ENCODE measurements at places on chromosomes 1 and 21.

GRCh38 chr1:223429313-223429731 lies 36.1 kb downstream of the CCDC185 start:
- no peak overlapping the region for H3K4me3 ChIP-seq
- H3K36me3 ChIP-seq: no peaks in the 10 kb centered on the region
- no peaks in the 10 kb centered on the region for H3K27me3 ChIP-seq
- peak; percentile 39 for DNase-seq
- peaks cover 36% of the 10 kb centered on the region for H3K4me1 ChIP-seq

DNA sequence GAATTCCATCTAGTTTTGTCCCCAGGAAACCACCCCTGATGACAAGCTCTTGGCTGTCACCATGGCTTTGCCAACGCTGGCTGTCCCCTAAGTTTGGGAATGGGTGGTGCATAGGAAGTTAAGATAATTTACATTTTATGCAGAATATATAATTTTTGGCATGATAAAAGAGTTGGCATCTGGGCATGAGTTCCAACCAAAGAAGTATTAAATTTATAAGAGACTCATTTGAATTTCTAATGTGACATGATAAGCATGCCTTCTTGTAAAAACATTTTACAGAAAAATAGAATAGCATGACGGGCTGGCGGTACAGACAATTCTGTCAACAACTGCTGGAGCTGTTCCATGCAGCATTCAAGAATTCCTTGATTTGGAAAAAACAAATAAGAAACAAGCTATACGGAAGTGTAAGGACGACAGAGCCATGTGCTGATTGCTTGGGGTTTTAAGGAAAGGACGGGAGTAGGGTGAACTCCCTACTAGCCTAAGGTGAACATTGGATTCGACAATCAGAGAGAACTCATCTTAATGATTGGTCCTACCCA lies 106.8 kb upstream of the C1orf21 start:
- peaks cover 13% of the 10 kb centered on the region for H3K4me1 ChIP-seq
- H3K36me3 ChIP-seq: no peaks in the 10 kb centered on the region
- H3K4me3 ChIP-seq: no peak overlapping the region
- DNase-seq: no peak

GRCh38 chr1:226973371-226973897 lies 33.3 kb downstream of the COQ8A start:
- H3K4me1 ChIP-seq: peaks cover 28% of the 10 kb centered on the region
- peak overlapping the region; percentile 22 for H3K4me3 ChIP-seq
- DNase-seq: no peak
- peak overlapping the region; percentile 91 for H3K27ac ChIP-seq

GRCh38 chr1:20602851-20603450 lies 14.1 kb downstream of the CDA start:
- DNase-seq: no peak
- no peak overlapping the region for H3K27ac ChIP-seq
- H3K4me3 ChIP-seq: no peak overlapping the region
- H3K36me3 ChIP-seq: no peaks in the 10 kb centered on the region
- no peaks in the 10 kb centered on the region for H3K4me1 ChIP-seq
- no peaks in the 10 kb centered on the region for H3K27me3 ChIP-seq

DNA sequence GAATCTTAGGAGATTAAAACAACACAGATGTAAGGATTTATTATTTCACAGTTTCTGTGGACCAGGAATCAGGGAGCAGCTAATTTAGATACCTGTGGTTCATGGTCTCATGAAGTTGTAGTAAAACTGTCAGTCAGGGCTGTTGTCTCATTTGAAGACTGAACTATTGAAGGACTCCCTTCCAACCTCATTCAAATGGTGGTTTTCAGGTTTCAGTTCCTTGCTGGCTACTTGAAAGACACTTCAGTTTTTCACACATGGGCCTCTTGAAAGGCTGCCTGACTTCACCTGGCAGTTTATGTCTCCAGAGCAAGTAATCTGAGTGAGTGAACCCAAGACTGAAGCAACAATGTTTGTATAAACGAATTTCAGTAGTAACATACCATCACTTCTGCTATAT lies 915.9 kb downstream of the PLA2G4A start:
- no peak overlapping the region for H3K27ac ChIP-seq
- no peak for DNase-seq

GRCh38 chr21:29297483-29298347 lies 1.0 kb upstream of the BACH1 start:
- no peaks in the 10 kb centered on the region for H3K27me3 ChIP-seq
- H3K4me3 ChIP-seq: peak overlapping the region; percentile 75
- no peaks in the 10 kb centered on the region for H3K36me3 ChIP-seq

DNA sequence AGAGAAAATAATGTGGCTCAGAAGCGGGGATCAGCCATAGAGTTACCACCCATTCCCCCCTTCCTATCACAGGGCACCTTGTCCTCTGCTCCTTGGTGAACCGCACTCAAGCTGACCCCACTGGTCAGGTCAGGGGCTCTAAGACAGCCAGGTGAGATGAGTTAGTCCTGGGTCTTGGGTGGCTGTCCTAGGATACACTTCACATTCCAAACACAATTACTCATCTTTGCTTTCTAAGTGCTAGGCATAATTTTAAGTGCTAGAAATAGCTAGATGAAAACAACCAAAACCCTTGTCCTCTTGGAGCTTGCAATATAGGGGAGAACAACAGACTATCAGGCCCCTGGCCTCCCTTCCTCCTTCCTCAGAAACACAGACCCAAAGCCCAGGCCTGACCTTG lies 7.8 kb upstream of the MUTYH start:
- peaks cover 21% of the 10 kb centered on the region for H3K4me1 ChIP-seq
- H3K27ac ChIP-seq: peak overlapping the region; percentile 24
- H3K4me3 ChIP-seq: no peak overlapping the region
- DNase-seq: no peak
- H3K36me3 ChIP-seq: peaks cover 11% of the 10 kb centered on the region

DNA sequence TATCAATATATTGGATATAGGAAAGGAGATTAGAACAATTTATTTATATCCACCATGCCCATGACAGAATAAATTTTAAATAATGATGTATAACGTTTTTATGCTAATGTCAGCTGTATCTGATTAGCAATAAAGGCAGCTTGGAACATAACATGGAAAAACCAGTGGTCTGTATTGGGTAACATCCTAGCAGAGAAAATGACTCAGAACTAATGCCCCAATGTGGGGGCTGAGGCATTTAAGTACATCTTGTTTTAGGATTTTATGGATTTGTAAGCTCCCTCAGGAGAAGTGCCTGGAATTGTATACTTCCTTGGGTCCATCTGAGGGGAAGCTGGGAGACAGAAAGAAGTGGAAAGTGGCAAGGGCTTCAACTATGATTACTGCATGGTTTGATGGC lies 82.3 kb downstream of the HMCN1 start:
- H3K27ac ChIP-seq: peak overlapping the region; percentile 9
- peaks cover 2% of the 10 kb centered on the region for H3K4me1 ChIP-seq
- no peak overlapping the region for H3K4me3 ChIP-seq
- no peaks in the 10 kb centered on the region for H3K27me3 ChIP-seq
- H3K36me3 ChIP-seq: no peaks in the 10 kb centered on the region

- H3K4me3 ChIP-seq: no peak overlapping the region
- H3K27me3 ChIP-seq: no peaks in the 10 kb centered on the region
- H3K4me1 ChIP-seq: no peaks in the 10 kb centered on the region
- no peak overlapping the region for H3K27ac ChIP-seq
Measured at GRCh38 chr1:81029266-81029665, 771.5 kb upstream of the ADGRL2 start.

- H3K27me3 ChIP-seq: no peaks in the 10 kb centered on the region
- H3K36me3 ChIP-seq: no peaks in the 10 kb centered on the region
- H3K4me3 ChIP-seq: no peak overlapping the region
Measured at GRCh38 chr21:34187935-34188334, 114.6 kb downstream of the MRPS6 start.

- no peak overlapping the region for H3K4me3 ChIP-seq
- no peaks in the 10 kb centered on the region for H3K27me3 ChIP-seq
- peaks cover 3% of the 10 kb centered on the region for H3K4me1 ChIP-seq
- no peaks in the 10 kb centered on the region for H3K36me3 ChIP-seq
Measured at GRCh38 chr1:2385606-2386280, 5.6 kb downstream of the MORN1 start.

GRCh38 chr1:180178511-180179161 lies 24.0 kb downstream of the QSOX1 start:
- H3K4me3 ChIP-seq: no peak overlapping the region
- no peak overlapping the region for H3K27ac ChIP-seq
- H3K27me3 ChIP-seq: no peaks in the 10 kb centered on the region
- no peaks in the 10 kb centered on the region for H3K36me3 ChIP-seq
- H3K4me1 ChIP-seq: peaks cover 8% of the 10 kb centered on the region
- no peak for DNase-seq

GRCh38 chr1:195243492-195243891 lies 1364.7 kb downstream of the KCNT2 start:
- H3K36me3 ChIP-seq: no peaks in the 10 kb centered on the region
- no peaks in the 10 kb centered on the region for H3K27me3 ChIP-seq
- H3K27ac ChIP-seq: no peak overlapping the region

DNA sequence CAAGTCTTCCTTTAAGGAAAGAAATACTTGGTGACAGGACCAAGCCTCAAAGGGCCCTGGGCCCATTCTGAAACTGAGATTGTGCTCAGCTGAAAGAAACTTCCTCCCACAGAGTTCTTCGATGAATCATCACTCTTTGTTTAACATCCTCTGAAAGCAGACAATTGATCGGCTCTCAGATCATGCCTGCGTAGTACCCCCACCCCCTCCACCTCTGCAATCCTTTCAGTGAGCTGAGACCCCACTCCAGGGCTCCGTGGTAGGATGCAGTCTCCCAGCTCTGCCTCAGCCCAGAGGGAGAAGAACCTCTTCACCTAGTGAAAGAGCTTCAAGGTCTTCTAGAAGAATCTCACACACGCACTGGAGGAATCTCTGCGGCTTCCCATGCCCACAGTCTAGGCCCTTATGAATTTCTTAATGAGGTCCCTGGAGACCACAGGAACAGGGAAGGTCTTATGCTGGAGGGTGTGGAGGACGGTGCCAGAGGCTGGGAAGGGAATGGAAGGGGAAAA lies 104.9 kb upstream of the SOD1 start:
- DNase-seq: no peak
- H3K36me3 ChIP-seq: no peaks in the 10 kb centered on the region
- no peak overlapping the region for H3K4me3 ChIP-seq
- no peak overlapping the region for H3K27ac ChIP-seq
- peaks cover 21% of the 10 kb centered on the region for H3K4me1 ChIP-seq

- no peaks in the 10 kb centered on the region for H3K4me1 ChIP-seq
- H3K27me3 ChIP-seq: no peaks in the 10 kb centered on the region
- DNase-seq: no peak
- H3K27ac ChIP-seq: no peak overlapping the region
- H3K36me3 ChIP-seq: no peaks in the 10 kb centered on the region
- no peak overlapping the region for H3K4me3 ChIP-seq
Measured at GRCh38 chr1:95048317-95048716, 24.4 kb downstream of the ALG14 start.

DNA sequence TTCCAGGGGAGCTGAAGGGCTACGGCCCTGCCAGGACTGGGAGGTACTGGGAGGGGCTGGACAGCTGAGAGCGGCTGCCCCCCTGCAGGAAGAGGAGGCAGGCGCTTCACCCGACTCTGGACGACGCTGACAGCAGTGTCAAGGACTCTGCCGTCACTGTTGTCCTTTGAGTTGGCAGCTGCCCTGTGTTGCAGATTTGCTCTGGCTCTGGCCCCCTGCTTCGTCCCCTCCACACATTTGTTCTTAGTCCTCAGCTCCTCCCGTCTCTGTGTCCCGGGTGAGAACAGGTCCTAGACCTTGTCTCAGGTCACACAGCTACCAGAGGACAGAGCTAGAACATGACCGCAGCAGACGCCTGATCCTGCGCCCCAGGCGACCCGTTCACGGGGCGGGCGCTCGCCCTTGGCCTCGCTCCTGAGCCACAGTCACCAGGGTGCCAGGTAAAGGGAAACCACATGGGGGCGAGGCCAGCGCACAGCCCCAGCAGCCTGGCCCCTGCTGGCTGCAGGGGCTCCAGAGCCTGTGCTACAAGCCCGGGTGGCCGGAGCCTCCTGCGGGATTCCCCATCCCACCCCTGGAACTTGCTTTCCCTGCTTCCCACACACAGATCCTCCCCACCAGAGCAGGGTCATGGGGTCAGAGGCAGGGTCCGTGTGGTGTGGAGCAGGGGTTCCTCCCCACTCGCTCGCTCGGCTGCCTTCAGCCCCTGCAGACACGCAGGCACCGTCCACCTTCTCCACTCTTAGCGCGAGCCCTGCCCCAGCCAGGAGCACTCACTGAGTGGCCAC lies 10.7 kb upstream of the NPHP4 start:
- no peak overlapping the region for H3K4me3 ChIP-seq
- no peak overlapping the region for H3K27ac ChIP-seq
- H3K27me3 ChIP-seq: no peaks in the 10 kb centered on the region
- DNase-seq: no peak
- H3K4me1 ChIP-seq: no peaks in the 10 kb centered on the region
- no peaks in the 10 kb centered on the region for H3K36me3 ChIP-seq
